ENCODE measurements at places on chromosomes 2 and 18.
A peak's percentile ranks its signal among the peaks of the same experiment; 100 is the strongest.

DNA sequence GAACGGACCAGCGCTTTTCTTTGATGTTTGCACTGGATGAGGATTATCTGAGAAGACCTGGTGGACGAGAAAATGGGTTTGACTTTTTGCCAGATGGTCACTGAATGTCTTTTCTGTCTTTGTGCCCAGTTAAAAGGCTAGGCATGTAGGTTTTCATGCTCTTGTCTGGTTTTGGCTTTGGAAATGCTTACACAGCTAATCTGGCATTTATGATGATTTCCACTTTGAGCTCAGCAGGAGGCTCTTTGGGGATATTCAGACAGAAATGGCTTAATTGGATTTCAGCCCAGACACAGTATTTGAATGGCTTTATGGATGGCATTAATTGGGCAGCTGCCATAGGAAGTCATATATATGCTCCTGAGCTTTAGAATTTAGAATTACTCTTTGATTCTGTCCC lies 59.6 kb downstream of the NCK2 start:
- no peak for DNase-seq

DNA sequence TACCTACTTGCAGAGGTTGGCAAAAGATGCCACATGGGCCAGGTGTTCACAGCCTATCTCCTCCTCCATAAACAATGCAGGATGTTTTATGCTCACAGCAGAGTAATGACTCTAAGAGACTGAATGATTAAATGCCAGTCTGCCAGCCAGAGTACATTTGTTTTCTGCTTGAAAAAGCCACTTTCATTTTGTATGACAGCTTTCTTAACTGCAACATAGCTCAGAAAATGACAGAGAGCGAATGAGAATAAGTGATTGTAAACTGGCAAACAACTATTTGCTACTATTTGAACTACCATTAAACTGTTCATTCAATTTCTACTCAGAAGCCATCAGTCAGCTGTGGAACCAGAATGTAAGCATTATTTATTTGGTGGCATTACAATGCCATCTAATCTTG lies 50.6 kb upstream of the DCC start:
- no peak for DNase-seq

GRCh38 chr2:120867290-120868241 lies 131.9 kb downstream of the GLI2 start:
- DNase-seq = peak; percentile 75

GRCh38 chr2:230984393-230985220 lies 11.3 kb upstream of the SPATA3 start:
- no peak for DNase-seq

- no peak for DNase-seq
Measured at GRCh38 chr2:144511937-144512336, 8.0 kb downstream of the ZEB2 start.

DNA sequence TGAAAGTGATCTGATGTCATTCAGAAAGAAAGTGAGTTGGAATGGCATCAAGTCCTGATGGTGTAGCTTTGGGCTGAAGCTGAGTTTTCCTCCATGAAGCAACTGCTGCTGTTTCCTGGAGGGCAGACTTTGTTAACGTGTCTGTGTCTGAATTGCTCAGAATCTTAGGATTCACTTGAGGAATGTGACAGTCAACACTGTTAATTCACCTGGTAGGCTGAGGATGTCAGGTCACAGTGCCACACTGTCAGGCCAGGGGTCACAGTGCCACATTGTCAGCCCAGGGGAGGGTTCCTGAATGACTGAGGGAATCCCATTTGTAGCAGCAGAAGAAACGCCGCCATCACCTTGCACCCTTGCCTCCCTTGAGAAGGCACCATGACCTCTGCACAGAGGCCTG lies 39.4 kb downstream of the LYPD6B start:
- no peak for DNase-seq

- no peak for DNase-seq
Measured at GRCh38 chr2:19700861-19701585, 200.8 kb downstream of the TTC32 start.

DNA sequence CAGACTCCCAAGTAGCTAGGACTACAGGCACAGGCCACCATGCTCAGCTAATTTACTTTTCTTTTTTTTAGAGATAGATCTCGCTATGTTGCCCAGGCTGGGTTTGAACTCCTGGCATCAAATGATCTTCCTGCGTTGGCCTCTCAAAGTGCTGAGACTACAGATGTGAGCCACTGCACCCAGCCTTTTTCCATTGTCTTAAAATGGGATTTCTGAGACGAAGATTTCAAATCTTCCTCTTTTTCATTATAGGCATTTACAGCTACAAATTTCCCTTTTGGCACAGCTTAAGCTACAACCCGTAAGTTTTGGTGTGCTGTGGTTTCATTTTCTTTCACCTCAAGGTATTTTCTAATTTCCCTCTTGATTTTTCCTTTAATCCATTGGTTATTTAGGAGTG lies 8.6 kb downstream of the GNLY start:
- no peak for DNase-seq

GRCh38 chr2:51612387-51612786 lies 580.5 kb upstream of the NRXN1 start:
- no peak for DNase-seq

DNA sequence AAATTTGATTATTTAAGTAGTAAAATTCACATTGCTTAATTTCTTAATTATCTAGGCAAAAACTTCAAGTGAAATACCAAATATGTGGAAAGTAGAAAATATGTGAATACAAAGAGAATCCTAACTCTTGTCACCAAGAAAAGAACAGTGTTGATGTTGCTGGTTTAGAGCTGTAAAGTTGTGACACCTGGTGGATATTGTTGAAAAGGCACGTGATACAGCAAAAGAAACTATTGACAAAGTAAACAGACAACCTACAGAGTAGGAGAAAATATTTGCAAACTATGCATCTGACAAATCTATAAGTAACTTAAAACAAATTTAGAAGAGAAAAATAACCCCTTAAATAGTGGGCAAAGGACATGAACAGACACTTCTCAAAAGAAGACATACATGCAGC lies 25.6 kb upstream of the ZC3H15 start:
- DNase-seq = peak; percentile 44

DNA sequence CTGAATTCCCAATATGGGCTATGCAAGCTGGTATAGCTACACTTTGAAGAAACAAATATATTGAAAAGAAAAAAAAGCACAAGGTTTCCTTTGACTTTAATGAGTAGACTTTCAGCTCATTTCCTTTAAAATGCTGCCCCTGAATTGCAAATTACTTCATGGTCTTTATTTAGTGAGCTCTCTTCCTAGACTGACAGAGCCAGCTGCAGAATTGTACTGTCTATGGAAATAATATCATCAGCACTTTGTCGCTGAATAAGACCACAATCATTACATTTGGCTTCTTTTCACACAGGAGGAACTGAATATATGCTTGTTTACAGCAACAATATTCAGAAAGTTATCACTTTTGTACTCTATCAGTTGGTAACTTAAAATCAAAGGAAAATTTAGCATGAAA lies 41.7 kb downstream of the ARL5A start:
- no peak for DNase-seq
